ENCODE measurements at places on chromosomes 4 and X. TPM values are rescaled to one million over a fixed set of nuclear protein-coding genes. Genes with fewer than 3 reads are reported as not detected.

Gene CENPI
- 6.0 TPM for total RNA-seq

Gene ENAM
- total RNA-seq = under 0.01 TPM

Gene AMMECR1
- 11.7 TPM for total RNA-seq

Gene PPP1R2C
- total RNA-seq = not detected

Gene LNX1
- 11.1 TPM for total RNA-seq

Gene KCNE5
- total RNA-seq = 0.24 TPM

Gene MUC7
- total RNA-seq = not detected

Gene LRAT
- total RNA-seq = not detected

Gene SULT1E1
- total RNA-seq = not detected

Gene ASB12
- total RNA-seq = not detected

Gene CPEB2
- total RNA-seq = 18.0 TPM

Gene ADH7
- 2.1 TPM for total RNA-seq

Gene C4orf36
- 1.5 TPM for total RNA-seq

Gene FABP2
- total RNA-seq = not detected

Gene STK32B
- 17.7 TPM for total RNA-seq

Gene DKK2
- 29.7 TPM for total RNA-seq

Gene BANK1
- total RNA-seq = 1.7 TPM

Gene KDM6A
- 25.9 TPM for total RNA-seq

Gene SLIT2
- 110 TPM for total RNA-seq

Gene IL21
- total RNA-seq = not detected

Gene DCAF12L1
- not detected for total RNA-seq

Gene PRDM8
- total RNA-seq = 32.8 TPM

Gene TAF7L
- total RNA-seq = 0.16 TPM

Gene NUDT10
- 3.3 TPM for total RNA-seq

Gene CPE
- total RNA-seq = 70.3 TPM

Gene SLC9B2
- total RNA-seq = 20.4 TPM

Gene NPY1R
- total RNA-seq = not detected

Gene EGF
- total RNA-seq = 3.0 TPM

Gene NXF3
- not detected for total RNA-seq

Gene CCDC158
- total RNA-seq = 0.65 TPM

All from hair follicle dermal papilla cell (primary cell).